HT-29 (cell line): ENCODE measurements at places on chromosomes 2 and 18.

DNA sequence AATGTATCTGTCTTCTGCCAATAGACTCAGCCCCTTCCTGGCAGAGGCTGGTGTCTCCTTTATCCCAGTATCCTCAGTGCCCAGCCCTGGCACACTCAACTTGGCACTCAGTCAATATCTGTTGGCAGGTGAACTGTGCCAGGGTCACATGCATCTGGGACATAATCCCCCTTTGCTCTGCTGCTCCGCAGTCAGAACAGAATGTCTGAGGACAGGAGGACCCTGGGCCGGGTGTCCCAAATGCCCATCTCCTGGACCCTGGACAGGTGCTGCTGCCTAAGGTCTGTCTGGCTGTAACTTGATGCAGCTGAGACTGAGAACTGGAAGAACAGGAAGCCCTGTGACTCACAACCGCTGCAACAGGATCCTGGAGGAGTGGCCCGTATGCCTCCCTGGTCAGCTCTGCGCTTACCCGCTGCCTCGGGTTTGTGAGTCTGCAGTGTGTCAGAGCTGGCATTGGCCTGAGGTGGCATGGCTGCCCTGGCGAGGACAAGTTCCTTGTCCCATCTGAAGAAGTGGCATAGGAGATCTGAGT lies 11.4 kb downstream of the HK2 start:
- DNase-seq, result peak; percentile 95

DNA sequence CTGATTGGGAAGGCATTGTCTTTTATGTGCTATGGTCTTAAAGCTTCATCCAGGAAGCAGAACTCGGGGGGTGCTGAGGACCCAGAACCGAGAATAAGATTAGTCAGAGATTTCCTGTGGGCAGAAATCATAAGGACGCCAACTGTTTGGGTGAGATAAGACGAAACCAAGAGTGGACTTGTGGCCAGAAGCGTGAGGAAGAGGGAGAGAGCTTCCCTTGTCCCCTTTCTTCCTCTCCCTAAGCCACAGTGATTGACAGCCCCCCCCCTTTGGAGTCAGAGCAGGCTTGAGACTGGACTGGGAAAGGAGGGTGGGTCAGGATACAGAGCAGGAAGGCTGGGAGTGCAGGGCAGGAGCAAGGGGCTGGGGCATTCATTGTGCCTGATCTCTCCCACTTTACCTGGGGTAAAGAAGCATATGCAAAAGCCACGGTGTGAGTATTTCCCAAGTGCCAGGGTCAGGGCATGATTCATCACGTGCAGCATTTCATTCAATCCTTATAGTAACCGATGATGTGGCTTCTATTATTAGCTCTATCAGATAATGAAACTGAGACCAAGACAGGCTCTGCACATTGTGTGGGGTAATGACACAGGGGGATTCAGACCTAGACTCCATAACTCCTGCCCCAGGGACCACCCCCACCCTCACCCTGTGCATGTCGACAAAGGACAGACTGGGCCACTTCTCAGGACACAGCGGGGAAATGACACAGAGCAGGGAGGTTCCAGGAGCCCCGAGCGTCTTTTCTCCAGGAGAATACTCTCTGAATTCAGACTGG lies 3.0 kb upstream of the IL1RN start:
- peak; percentile 17 for DNase-seq

- no peak for DNase-seq
These were observed 181.6 kb downstream of the DNAH6 start for GRCh38 chr2:84697895-84698294.

DNA sequence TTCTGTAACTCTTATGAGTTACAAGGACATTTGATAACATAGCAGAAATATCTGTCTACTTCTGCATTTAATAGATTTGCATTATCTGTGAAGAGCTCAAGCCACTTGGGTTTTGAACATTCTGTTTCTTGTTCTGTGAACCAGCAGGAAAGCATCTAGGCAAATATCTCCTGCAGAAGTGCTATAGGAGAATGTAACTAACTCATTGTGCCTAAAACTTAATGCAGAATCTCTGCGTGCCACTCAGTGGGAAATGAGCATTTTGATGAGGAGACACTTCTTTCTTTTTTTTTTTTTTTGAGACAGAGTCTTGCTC lies 63.5 kb downstream of the MYOM1 start:
- DNase-seq, result no peak

- DNase-seq, result no peak
These were observed 4.8 kb downstream of the REG1B start for GRCh38 chr2:79082987-79083386.

GRCh38 chr2:42438685-42439084 lies 55.1 kb downstream of the KCNG3 start:
- DNase-seq, result no peak

DNA sequence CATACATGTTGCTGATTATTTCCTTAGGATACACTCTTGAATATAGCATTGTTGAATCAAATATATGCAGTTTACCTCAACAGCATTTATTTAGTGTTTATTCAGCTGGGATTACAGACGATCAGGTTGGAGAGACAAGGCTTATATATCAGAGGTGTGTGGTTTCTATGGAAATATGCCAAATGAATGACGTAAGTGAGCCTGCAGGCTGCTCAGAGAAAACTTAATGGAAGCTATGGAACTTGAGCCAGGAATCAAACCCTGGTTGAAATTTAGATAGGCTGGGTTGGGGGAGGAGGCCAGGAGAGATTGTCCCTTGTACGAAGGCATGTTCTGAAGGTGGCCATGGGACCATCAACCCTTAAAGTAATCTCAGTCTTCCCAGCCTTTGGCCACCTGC lies 79.5 kb downstream of the INPP4A start:
- no peak for DNase-seq

DNA sequence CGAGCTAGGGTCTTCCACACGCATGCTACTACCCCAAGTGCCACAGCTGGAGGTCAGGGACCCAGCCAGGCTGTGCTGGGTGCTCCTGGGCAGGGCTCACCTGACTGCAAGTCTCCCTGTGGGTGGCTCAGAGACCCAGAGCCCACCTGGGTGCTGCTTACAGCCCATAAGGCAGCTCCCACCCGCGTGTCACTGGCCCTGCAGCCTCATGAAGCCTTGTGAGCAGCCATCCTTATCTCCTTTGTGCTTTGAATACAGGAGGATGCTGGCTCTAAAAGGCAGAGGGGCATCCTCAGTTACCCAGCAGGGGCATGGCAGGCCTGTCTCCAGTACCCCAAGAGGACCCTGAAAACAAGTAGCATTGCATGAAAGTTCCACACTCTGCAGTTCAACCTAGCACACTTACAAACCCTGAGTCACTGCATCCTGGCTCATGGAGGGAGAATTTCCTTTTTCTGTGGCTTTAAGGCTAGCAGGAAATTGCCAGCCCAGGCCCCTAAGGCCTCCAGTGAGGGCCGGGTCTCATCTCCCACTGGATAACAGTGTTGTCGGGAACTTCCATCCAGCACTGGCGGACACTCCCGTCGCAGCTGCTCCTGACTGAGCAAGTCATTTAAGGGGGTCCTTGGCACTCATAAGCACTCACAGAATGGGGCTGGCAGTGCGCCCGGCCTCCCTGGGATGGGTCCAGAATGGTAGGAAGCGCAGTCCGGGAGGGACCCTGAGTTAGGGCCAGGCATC lies 137.1 kb downstream of the RPIA start:
- no peak for DNase-seq

DNA sequence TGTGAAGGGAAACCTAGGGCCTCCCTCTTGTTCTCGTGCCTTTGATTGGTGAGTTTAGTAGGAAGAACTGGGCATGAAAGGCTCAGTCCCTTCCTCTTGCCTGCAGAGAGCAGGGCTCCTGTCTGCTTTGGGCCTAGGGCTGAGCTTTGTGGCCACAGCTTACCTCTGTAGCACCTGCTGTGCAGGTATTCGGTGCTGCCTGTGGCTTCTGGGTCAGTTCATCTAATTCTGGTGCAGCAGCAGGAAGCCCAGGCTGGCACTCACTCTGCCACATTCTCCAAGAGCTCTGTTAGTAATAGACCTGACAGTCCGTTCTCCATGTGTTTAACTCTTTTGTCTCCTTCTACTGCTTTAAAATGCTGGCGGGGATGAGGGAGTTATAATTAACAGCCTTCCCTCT lies 96.5 kb downstream of the DLGAP1 start:
- no peak for DNase-seq

DNA sequence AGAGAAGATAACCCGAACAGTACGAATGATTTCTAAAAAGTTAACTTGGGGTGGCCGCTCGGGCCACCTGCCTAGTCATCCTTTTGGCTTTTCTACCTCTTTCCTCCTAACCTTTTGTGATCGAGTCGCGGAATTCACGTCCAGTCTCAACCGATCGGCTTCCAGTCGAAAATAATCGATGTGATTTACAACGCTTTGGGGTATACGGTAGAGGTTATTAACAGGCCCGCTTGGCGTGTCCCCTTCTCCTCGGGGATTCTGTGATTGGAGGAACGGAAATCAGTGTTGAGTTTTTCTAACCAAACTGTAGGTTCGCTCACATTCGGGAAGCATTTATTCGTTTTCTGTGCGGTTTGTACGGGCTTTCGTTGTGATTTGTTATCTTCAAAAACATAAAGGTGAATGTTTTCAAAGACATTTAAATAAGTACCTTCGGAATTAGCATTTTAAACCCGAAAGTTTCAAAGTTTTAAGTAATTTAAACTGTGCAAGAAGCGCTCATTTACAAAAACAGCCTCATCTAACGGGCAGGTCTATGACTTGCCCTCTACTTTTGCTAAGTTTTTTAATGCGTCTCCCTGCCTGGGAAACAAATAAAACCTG lies 588 bp upstream of the FOXI3 start:
- no peak for DNase-seq

GRCh38 chr2:135525786-135526185 lies 5.2 kb downstream of the ZRANB3 start:
- DNase-seq, result no peak

- DNase-seq, result no peak
These were observed 9.2 kb upstream of the ALPP start for GRCh38 chr2:232369126-232369951.

DNA sequence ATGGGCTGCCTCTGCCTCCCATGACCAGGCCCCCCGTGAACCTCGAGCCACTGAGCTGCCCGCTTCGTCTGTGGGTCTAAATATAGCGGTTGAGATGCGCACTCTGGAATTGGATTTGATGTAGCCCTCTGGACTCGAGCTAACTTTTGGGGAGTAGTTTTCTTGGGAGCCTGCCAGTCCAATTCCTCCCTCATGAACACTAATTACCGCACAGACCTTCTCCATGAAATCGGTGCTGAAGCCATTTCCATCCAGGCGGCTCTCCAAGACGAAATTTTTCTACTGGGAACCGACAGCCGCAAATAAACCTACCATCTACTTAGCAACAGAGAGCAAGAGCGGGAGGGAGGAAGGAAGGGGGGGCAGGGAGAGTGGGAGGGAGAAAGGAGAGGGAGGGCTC lies 63.6 kb downstream of the CELF4 start:
- no peak for DNase-seq

GRCh38 chr2:219803294-219803693 lies 175.9 kb downstream of the SLC4A3 start:
- DNase-seq, result no peak

- no peak for DNase-seq
These were observed 114.5 kb upstream of the SMAD2 start for GRCh38 chr18:48044944-48045343.

- DNase-seq, result no peak
These were observed 40.0 kb downstream of the AGAP1 start for GRCh38 chr2:235533616-235534385.

DNA sequence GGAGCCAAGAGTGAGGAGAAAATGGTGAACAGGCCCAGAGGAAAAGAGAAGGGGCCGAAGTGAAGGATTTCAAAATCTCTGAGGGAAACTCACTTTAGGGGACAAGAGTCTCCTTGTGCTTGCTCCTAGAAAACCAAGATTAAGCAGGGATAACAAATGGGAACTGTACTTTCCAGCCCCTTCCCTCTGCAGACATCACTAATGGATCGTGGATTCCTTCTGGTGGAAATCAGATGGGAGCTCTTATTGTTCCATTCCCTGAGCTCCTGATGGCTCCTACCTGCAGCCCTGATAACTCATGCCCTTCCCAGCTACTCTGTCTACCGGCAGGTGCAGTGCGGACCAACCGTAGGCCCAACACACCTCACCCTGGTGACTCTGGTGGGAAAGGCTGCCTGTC lies 20.6 kb upstream of the RESP18 start:
- no peak for DNase-seq

DNA sequence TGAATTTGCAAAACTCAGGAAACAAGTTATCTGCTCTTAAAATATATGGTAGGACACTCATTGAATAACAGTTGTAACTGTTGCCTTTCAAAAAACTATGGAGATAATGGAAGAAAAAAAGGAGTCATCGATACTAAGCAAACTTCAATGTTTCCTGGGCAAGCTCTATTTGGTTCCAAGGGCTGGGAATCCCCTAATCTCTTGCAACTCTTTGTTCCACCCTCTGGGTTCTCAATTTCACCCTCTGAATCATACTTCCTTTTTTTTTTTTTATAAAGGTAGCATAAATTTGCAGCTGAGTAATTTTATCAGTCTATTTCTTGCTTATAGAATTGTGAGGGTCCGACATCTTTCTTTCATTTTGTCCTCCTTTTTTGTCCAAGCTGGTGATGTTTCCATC lies 36.7 kb downstream of the SLC9A4 start:
- DNase-seq, result no peak

DNA sequence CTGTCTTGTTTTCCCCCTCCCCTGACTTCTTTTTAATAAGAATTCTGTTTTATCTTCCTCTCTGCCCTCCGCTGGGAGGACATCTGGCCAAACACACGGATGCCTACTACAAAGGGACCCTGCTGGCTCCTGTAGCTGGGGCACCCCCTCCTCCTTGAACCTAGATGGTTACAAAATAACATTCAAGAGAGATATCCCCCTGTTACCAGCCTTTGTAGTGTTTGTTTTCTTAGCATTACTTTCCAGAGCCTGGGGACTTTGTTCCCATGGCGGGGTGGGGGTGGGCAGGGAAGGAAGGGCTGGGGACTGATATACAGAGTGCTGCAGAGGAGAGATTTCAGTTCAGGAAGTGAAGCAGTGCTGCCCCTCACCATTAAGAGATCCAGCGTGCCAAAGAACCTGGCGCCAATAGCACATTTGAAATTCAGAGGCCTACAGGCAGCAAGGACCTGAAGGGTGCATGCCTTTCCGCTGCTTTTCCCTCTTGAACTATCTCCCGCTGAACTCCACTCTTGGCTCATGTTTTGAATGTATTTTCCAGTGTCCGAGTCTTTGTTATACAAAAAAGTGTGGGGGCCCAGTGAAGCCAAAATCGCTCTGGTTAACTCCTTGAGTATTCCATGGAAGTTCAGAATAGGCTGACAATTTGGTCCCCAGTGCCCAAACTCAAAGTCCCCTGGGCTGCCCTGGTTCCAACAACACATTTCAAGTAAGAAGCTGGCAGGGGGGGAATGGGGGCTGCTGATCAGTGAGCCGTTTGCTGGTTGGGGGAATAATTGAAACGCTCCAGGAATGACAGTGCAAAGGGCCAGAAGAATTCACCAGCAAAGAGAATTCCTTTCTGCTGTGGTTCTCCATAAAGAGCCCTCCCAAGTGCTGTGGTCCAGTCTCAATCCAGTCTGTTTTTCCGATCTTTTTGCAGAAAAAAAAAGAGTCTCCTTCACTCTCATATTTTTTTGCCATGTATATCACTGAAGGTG lies 94.8 kb upstream of the THOC1 start:
- DNase-seq, result no peak

- peak; percentile 74 for DNase-seq
These were observed 157.2 kb downstream of the MIB1 start for GRCh38 chr18:21897811-21898210.
